Adrenal gland (tissue), 19 donors: ENCODE measurements at places on chromosomes 1 and 21. TPM values are rescaled to one million over a fixed set of nuclear protein-coding genes. Genes with fewer than 3 reads are reported as not detected.

DNA sequence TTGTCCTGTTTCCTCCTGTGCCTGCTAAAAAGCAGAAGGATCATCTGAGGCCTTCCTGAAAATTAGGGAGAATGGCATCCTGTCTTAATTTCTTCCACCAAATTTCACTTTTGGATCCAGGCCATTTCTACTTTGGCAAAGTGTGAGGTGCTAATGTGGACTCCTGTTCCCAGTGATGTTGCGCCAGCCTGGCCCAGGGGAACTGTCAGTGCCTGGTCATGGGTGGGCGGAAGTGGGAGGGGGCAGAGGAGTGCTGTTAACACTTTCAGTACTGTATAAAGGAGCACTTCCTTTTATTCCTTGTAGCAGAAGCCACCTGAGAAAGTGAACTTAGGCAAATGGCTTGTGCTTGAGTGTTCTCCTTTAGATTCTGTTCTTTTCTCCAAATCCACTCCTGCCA lies 19.9 kb downstream of the ELAPOR1 start:
- DNase-seq: peak; percentile 62

GRCh38 chr1:41592451-41593125 lies 108.1 kb upstream of the EDN2 start:
- DNase-seq: no peak

DNA sequence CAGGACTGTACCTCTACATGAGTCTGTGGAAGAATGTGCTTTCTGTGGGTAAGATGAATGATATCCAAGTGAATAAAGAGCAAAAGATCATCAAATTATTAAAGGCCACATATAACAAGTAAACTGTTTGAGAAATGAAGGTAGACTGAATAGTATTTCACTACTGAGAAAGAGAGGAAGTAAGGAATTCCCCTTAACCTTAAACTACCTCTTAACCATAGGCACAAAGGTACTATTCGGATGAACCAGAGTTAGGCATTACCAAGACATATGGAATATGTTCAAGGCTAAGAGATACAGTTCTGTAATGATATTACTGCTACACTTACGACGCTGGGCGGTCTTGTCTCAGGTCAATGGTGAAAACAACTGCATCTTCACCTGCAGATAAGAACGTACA lies 25.5 kb downstream of the DCAF8 start:
- no peak for DNase-seq

DNA sequence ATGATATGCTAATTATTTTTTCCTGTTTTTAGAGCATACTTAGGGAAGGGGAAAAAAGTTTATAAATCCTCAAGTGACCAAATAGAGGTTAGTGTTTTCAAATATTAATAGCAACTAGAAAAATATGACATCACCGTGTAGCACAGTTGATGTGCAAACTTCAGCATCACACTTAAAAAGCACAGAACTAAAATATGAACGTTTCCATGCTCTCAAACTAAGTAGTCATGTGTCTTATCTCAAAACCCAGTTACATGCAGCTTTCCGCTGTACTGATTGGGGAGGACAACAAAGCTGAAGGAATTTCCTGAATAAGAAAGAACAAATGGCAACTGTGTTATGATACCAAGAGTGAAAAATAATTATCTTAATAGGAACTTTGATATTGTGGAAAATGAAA lies 903.7 kb downstream of the ADGRL2 start:
- no peak for DNase-seq

GRCh38 chr1:69475021-69475420 lies 92.7 kb upstream of the LRRC7 start:
- DNase-seq: no peak

GRCh38 chr1:181538836-181539235 lies 55.5 kb downstream of the CACNA1E start:
- no peak for DNase-seq

GRCh38 chr1:29592731-29593130 lies 356.4 kb downstream of the PTPRU start:
- no peak for DNase-seq

DNA sequence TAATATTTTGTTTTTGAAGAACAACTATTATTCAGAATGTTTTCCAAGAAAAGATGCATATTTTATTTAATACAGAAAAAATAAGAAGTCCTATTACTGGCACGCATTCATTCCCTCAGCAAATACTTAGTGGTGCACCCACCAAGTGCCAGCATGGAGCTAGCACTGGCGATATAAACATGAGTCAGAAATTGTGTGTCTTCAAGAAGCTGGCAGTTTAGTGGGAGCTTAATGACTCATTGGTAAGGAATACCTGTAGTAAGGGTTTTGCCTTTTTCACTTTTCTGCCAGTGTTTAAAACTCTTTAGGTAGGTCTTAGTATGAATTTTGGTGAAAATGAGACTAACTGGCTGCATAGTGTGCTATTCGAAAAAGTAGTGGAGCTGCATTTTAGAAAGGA lies 6.3 kb downstream of the MAGI3 start:
- DNase-seq: no peak

- DNase-seq: no peak
Observed at GRCh38 chr1:115669886-115670285, 28.1 kb downstream of the VANGL1 start.

GRCh38 chr1:21149430-21149854 lies 27.3 kb downstream of the EIF4G3 start:
- DNase-seq: no peak

GRCh38 chr1:54396261-54396933 lies 9.8 kb downstream of the SSBP3 start:
- no peak for DNase-seq

GRCh38 chr1:31670593-31670964 lies 25.9 kb upstream of the PEF1 start:
- no peak for DNase-seq

DNA sequence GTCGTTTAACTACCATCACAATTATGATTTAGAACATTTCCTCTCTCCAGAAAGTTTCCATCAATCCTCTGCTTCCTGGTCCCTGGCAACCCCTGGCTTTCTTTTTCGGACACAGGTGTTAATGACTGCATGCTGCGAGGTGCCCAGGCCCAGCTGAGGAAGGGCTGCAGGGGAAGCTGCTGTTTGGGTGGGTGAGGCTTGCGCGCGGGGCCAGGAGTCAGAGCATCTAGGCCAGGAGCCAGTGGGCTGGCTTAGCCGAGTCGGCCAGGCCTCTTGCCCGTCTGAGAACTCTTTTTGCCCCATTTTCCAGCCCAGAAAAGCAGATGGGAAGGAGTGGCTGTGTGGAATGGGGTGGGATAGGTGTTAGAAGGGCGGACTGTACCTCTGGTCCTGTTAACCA lies 51.5 kb downstream of the NAV1 start:
- DNase-seq: no peak

S100A6 gene
- total RNA-seq: 368 TPM

SAMD11 gene
- total RNA-seq: 30.8 TPM

LEPR gene
- 6.6 TPM for total RNA-seq

CR1L gene
- 0.47 TPM for total RNA-seq

ENAH gene
- 107 TPM for total RNA-seq

KRTAP13-2 gene
- total RNA-seq: not detected
